Naive thymus-derived CD4-positive, alpha-beta T cell (primary cell): ENCODE measurements at places on chromosomes 6 and 20. TPM values are rescaled to one million over a fixed set of nuclear protein-coding genes. Genes with fewer than 3 reads are reported as not detected.

TMC2 gene
- 0.15 TPM for total RNA-seq

NUDT3 gene
- total RNA-seq, result 26.9 TPM

ZSCAN9 gene
- 0.59 TPM for total RNA-seq

CST7 gene
- total RNA-seq, result 2.3 TPM

HRH3 gene
- total RNA-seq, result not detected

MUC21 gene
- total RNA-seq, result not detected

SLC24A3 gene
- total RNA-seq, result not detected in 2 replicates

VEGFA gene
- total RNA-seq, result 0.86 TPM

GRCh38 chr6:802701-803100 is 109.8 kb upstream of the EXOC2 start:
- DNase-seq, result no peak

DNA sequence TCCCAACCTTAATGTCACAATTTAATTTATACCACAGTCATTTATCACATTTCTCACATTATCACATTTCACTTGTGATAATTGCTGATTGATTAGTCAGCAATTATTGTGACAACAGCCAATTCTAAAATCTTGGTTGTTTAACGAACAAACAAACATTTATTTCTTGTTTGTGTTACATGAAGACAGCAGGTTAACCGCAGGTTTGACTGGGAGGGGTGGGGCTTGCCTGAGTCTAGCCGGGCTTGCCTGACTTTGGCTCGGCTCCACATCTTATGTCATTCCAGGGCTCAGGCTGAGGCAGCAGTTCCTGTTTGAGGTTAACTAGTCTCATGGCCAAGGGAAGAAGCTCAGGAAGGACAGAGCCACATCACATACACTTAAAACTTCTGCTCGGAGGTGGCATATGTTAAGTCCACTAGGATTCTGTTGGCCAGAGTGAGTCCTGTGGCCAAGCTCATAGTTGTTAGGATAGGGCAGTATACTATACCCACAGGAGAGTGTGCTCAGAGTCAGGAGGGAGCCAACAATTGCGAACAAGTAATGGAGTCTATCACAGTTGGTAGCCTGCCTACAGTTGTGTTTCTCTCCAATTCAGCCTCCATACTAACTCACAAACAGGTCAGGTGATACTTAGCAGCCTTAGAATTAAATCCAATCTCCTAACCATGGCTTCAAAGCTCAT is 90.0 kb upstream of the IFNGR1 start:
- DNase-seq, result no peak

DNA sequence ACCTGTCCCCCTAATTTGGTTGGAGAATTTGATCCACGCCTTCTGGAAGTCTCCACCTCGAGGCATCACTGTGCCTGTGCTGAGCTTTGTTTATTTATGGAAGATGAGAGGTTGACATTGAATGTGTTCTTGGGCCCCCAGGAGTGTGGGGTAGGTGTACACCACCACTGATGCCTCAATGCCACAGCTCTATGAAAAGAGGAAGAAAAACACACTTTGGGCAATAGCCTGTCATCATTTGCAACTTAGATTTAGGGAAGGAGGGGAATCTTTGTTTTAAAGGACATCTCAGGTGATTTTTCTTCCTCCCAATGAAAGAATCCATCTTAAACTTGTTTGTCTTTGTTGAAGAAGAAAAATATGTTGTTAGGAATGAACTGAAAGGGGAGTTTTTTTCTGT is 42.6 kb downstream of the TBC1D7 start:
- DNase-seq, result no peak

- DNase-seq, result no peak
Measured at GRCh38 chr6:37134036-37134395, 35.9 kb upstream of the PIM1 start.

DNA sequence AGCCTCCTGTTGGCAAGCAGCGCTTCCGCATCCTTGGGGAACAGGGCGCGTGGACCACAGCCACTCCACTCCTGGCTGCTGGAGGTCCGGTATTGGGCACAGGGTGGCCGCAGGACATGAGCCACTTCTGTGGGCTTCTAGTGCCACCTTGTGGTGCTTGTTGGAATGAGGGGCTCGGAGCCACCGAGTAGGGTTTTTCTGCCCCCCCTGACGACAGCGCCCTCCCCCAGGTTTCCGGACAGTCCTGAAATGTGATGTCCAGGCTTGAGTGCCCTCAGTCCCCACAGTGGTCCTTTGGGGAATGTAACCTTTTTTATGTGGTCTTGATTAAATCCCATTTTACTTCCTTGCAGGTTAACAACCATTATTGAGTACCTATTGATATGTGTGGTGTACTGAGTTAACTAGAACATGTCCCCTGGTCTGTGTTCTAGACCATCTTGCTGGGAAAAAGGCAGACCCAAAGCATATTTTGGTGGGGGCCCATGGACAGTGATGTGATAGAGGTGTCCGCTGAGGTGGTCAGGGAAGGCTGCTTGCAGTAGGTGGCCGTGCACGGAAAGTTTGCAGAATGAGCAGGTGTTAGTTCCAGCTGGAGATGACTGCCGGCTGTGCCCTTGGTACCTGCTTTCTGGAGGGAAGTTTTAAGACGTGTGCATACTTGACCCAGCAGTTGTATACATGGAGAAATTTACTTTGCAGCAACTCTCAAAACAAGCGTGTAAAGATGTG is 70.0 kb downstream of the PTPN1 start:
- DNase-seq, result peak; percentile 42

DNA sequence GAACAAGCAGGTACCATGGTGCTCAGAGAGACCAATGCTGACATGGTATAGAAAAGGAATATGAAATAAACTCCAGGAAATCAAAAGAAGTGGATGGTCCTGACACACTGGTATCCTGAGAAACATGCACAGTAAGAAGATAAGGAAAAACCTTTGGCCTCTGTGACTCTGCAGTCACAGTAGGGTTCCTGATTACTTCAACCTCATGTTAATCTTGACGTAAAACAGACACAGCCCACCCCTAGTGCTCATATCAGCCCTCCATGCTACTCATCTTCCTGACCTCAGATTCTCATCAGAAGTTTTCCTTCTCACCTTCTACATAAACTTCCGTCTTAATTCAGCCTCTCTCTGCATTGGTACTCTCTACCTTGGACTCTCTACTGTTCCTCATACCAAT is 240.9 kb downstream of the PKHD1 start:
- no peak for DNase-seq

GRCh38 chr20:25284131-25284601 is 36.3 kb downstream of the PYGB start:
- no peak for DNase-seq

DNA sequence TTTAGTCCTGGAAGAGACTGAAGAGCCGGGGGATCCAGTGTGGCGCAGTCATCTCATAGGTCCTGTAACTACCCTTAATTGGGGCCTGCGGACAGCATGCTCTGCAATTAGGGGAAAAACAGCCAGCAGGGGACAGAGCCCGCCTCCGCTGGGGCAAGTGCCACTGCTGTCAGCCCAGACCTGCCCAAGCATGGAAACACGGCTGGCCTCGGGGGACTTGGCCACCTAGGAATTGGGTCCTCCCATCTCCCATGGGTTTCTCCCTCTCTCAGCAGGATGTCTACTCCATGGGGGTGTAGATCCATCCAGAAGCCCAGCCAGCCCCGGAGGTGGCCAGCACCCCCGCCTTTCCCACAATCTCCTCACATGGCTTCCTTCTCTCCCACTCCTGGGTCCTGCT is 3.6 kb downstream of the GHRH start:
- DNase-seq, result no peak

GRCh38 chr20:50873585-50873984 is 57.7 kb downstream of the ADNP start:
- DNase-seq, result no peak

DNA sequence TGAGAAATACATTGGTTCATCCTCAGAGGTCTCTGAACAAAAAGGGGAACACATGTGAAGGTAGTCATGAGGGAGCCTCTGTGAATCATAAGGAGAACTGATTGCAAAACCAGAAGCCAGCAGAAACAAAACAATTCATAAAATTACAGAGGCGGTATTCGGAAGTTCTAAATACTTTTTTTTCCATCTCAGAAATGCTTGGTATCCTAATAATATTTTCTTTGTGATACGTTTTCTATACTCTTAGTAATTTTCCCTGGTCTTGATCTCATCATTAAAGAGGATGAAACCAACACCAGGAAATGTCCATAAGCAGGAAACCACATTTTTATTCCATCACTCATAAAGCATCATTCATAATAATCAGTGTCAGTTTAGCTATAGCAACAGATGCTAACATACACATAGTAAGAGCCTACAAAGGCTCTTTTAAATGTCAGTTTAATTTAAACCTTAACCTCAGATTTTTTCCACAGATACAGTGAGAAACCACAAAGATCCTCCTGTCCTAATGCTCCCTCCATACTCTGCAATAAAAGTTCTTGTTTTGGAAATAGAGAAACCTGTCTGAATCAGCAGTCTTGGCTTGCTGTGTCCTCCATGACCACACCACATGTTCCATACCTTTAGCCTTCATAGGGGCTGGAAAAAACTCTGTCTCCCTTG is 29.2 kb downstream of the SGK1 start:
- DNase-seq, result peak; percentile 18

GRCh38 chr6:31122791-31123706 is 2.8 kb upstream of the CDSN start:
- no peak for DNase-seq

GRCh38 chr20:11926292-11926998 is 8.8 kb downstream of the BTBD3 start:
- no peak for DNase-seq

GRCh38 chr6:70445001-70445400 is 31.7 kb downstream of the FAM135A start:
- no peak for DNase-seq

DNA sequence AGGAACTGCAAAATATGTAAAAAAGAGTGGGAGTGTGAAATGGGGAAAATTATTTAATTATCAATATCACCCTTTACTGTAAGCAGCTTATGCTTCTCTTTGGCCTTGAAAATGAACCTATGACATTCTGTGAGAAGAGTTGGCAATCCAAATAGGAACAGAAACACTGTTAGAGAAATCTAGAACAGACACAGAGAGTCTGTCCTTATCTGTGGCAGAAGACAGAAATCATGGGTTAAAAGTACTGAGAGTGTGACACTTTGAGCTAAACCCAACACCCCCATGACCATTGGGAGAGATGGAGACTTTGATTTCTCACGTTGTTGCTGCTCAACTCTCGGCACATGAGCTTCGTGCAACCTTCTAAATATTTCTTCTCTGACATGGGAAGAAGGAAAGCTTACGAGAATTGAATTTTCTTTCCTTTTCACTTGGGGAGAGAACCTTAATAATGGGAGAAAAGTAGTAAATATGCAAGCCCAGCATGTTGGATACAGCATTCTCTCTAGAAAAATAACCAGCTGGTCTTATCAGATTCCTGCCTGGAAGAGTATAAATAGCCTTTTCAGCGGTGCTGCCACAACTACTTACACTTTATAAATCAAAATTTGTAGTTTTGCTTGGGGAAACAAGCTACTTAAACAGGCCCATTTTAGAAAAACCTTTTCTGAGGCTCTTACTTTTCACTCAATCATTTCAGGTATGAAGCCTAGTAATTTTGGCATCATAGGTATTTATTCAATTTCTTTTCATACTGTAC is 49.4 kb upstream of the NOX3 start:
- DNase-seq, result no peak

DNA sequence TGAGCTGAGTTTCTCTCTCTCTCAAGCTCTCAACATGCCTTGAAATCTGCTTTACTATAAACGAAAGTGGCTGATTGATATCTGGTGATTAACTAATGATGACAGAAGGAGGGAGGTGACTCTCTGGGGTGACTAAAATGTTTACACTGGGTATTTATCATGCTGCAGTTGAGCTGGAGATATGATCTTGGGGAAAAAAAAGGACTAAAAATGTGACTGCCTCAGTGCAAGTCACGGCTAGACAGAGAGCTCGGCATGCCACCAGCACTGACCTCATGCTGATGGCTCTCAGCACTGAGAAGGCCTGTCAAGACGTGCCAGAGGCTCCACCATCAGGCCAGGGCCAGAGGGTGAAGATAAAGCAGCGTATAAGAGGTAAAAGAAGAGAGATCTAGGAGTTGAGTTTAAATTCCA is 103.1 kb upstream of the SPACA1 start:
- no peak for DNase-seq

DNA sequence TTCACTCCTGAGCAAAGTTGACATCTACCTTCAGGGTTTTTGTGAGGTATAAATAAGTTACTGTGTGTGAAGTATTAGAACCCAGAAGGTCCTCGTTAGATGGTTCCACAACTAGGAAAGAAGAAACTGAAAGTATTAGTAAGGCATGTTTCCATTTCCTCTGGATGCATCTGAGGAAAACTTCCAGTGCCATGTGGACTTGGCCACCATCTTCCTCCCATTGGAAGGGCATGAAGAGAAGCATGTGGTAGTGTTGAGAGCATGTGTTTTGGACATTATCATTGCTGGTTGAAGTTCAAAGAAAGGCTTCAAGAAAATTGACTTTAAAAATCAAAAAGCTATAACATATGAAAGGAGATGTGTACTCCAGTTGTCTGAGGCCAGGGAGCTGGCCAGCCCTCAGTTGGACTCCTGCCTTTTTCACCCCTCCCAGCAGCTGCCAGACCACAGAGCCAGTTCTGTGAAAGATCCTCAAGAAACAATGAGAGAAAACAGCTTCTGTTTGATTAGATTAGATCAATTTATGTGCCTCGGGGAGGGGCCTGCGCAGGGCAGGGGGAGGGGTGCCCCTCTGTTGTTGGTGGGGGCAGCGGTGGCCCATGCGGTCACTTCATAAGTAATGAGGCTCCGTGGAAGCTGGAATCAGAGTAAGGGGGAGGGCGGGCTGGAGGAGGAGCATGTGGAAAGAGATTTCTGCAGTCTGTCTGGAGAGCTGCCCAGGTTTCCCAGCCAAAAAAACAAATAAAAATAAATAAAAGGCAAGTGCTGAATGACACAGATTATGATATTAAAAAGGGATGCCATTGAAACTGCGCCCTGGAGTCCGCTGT is 154.0 kb downstream of the JARID2 start:
- no peak for DNase-seq

DNA sequence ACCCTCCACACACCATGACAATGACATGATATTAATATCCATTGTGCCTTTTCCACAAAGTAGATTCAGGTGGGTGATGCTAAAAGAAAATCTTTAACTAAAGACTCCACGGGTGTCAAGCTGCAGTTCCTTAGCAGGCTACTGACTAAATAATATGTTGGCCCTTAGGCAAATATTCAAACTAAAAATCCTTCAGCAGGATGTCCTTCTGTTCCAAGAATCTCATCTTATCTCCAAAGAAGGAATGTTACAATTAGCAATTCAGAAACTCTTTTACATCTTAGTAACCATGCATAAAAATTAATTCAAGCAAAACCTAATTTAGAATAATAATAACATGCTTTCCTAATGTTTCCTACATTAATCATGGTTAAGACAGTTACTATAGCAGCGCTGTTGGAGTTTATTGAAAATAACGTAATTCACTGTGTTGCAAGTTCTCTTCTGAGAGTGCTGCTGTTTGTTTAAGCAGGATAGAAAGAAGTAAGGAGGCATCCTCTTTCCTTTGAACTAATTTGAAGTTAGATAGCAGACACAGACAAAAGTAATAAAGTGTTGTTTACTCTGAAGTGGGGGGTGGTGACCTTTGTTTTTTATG is 414.8 kb upstream of the CDH4 start:
- DNase-seq, result no peak
